ENCODE measurements at places on chromosomes 7 and 10.

DNA sequence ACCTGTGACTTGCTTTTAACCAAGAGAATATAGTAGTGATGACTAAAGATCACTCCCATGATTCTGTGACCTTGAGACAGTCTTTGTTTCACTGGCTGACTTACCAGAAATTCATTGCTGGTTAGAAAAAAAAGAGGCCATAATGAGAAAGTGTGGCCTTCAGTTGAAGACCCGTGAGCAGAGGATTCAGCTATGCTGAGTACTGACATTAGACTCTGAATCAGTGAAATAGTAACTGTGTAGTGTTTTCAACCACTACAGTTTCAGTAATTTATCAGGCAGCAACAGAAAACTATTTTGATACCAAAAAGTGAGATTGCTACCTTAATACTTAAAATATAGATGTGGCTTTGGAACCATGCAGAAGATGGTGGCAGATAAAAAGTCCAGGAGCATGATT lies 298.0 kb upstream of the KCND2 start:
- no peak for DNase-seq

DNA sequence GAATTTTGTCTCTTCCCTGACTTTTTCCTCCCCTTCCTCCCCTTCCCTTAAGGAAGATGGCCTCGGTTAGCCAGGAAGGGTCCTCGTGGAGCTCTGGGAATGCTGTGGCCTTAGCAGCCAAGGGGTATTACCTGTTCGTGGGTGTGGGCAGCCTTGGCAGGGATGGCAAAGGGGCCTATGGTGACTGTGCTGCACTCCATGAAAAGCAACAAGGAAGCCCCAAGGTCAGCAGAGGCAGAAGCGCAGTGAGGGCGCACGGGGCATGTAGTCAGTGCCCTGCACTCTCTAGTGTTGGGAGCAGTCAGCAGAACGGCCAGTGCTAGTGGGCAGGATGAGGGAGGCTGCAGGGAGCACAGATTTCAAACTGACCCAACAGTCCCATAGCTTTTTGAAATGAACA lies 191.8 kb downstream of the ADARB2 start:
- no peak for DNase-seq

DNA sequence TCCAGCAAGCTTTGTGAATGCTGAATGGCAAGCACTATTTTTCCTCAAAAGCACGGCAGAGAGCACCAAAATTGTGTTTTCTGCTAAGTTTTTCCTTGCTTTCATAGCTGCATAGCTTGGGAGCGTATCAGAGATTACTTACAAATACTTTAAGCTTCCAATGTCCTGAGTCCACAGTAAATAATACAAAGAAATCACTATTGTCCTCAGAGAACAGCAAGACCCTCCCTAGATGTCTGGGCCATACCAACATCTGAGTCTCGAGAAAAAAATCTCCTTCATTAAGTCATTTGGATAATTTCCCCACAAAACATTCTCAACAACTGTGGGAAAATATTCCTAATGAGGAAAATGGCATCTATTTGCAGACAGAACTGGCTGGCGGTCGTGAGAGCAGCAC lies 41.7 kb downstream of the SGMS1 start:
- no peak for DNase-seq

- no peak for DNase-seq
Measured at GRCh38 chr7:130256704-130257103, 10.0 kb upstream of the CPA2 start.

DNA sequence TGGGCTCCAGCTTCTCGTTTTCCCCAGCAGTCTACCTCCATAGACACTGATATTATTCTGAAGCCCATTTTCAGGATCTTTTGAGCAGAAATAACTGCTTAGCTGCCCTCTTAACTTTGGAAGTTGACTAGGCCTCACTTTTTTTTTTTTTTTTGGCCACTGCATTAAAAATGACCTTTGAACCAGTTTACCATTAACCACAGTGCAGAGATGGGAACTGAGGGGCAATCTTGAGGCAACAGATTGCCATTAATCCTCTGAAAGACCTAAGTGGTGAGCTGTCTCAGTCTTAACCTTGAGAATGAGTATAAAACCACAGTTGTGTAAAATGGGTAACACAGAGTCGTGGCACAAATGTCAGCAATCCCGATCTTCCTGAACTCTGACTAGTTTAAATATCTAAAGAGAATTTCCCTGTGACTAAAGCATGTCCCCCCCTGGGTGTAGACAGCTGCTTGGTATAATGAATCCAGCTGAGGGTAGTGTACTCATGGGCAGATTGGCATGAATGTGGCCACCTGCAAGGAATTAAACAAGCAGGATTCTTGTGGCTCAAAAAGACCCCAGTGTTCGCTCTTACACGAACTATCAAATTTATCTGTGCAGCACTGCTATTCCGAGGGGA lies 46.1 kb upstream of the FMC1 start:
- DNase-seq, result no peak

- peak; percentile 70 for DNase-seq
Measured at GRCh38 chr10:6052247-6053221, 9.6 kb downstream of the IL2RA start.

- no peak for DNase-seq
Measured at GRCh38 chr7:89401690-89402089, 606.2 kb upstream of the TEX47 start.

DNA sequence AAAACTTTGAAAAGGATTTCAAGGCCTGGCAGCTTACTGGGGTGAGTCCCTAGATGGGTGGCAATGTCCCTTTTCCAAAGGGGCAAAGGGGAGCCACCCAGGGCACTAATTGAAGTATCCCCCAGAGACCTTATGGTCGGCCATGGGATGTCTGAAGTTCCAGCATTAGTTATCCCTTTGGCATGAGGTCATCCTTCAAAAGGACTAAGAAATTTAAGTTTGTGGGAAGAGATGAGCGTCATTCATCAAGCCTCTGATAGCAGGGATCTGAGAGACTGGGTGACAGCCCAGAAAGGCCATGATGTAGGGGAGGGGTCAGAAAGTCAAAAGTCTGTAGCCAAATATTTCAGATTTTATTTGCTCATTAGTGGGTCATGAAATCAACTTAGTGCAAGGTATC lies 195.3 kb downstream of the ZNF438 start:
- DNase-seq, result no peak

- no peak for DNase-seq
Measured at GRCh38 chr10:132018446-132018845, 36.7 kb upstream of the BNIP3 start.

- DNase-seq, result no peak
Measured at GRCh38 chr10:35986756-35987502, 344.8 kb upstream of the FZD8 start.

DNA sequence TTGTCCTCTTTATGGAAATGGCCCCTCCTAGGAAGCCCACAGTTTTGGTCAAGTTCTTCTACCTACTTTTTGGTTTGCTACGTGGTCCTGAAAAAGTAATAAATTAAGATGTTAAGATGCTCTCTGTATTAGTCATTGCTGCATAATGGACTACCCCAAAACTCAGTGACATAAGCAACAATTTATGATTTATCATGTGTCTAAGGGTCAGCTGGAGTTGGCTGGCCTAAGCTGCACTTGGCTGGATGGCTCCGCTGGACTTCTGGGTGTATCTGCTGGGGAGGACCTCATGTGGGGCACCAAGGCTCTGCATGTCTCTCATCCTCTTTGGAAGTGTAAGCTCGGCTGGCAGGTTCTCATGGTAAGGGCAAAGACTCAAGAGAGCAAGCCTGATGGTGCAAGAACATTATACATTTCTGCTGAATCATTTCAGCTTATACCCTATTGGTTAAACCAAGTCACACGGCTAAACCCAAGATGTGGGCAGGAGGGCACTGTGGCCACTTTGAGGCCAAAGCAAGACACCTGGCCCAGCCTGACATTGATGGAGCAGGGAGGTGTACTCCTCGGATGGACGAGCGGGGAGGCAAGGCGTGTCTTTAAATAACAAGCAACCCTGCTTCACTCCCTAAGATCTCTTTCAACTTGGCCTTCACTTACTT lies 47.7 kb downstream of the TBXAS1 start:
- DNase-seq, result no peak

- DNase-seq, result no peak
Measured at GRCh38 chr7:30252885-30253795, 31.3 kb upstream of the ZNRF2 start.

- DNase-seq, result no peak
Measured at GRCh38 chr7:66326501-66327215, 121.5 kb downstream of the TPST1 start.

- no peak for DNase-seq
Measured at GRCh38 chr10:101258179-101258885, 29.1 kb upstream of the LBX1 start.

DNA sequence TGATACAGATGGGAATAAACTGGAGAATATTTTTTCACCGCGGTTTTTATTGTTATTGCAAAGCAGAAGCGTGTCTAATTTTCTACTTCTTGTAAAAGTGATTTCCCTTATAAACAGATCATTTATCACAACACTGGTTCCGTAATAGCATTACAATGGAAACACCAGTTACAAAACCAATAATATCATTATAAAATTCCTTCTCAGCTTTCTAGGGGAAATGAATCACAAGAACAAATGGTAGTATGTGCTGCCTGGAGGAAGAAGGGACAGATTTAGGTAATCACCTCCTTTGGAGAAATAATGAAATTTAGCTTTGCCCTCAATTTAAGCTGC lies 2.4 kb upstream of the CCDC6 start:
- DNase-seq, result no peak

DNA sequence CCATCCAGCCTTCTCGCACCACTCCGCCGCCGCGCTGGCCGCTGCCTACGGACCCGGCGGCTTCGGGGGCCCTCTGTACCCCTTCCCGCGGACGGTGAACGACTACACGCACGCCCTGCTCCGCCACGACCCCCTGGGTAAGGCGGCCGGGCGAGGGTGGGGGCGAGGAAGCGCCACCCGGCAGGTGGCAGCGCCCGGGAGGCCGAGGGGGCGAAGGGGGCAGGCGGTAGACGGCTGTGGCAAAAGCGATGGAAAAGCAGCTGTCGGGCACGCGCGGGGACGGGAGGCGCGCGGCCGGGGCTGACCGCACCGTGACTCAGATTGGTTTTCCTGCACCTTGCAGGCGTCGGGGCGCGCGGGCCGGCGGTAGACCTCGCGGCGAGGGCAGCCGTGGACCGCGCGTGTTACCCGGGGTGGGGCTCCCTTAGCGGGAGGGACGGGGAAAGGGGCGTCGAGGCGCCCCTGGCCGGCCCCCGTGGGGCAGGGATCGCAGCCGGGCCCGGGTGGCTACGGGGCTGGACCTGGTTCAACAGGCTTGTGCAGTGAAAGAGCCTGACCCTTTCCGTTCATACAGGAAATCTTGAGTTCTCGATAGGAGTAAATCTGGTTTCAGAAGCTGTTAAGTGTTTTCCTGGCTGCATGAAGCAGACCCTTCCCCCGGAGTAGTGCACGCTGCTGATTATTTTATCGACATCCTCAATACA lies 608 bp downstream of the HHEX start:
- peak; percentile 36 for DNase-seq

GRCh38 chr7:37705976-37706375 lies 22.4 kb downstream of the GPR141 start:
- DNase-seq, result no peak

GRCh38 chr10:116715839-116716377 lies 26.5 kb downstream of the HSPA12A start:
- no peak for DNase-seq

DNA sequence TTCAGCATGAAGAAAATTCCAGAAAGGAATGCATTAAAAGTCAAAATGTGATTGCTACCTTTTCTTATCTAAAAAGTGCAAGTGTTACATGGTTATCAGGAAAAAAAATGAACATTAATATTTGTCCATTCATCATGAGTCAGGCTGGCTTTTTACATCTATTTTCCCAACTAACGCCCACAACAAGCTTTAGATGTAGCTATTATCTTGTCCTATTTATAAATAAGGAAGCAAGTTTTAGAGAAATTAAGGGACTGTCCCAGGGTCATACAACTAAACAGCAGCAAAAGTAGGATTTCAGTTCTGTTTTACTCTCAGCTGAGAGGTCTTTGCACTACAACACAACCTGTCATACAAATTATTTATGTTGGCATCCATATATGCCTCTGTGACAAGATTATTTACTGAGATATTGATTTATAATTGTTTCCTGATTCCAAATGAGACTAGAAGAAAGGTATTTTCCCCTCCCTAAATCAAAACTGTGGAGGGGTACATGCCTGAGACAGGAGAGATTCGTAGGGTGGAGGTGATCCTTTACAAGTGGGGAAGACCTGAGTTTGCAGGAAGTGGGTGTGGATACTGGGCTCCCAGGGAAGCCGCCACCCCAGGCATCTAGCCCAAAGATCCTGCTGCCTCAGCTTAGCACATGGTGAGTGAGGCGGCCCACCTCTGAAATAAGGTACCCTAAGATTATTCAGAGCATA lies 57.2 kb upstream of the ARID5B start:
- no peak for DNase-seq

- DNase-seq, result no peak
Measured at GRCh38 chr10:102150970-102151773, 1.0 kb upstream of the NOLC1 start.

GRCh38 chr7:27339478-27339877 lies 96.9 kb downstream of the EVX1 start:
- no peak for DNase-seq

GRCh38 chr10:88892222-88892967 lies 12.3 kb downstream of the STAMBPL1 start:
- DNase-seq, result no peak

DNA sequence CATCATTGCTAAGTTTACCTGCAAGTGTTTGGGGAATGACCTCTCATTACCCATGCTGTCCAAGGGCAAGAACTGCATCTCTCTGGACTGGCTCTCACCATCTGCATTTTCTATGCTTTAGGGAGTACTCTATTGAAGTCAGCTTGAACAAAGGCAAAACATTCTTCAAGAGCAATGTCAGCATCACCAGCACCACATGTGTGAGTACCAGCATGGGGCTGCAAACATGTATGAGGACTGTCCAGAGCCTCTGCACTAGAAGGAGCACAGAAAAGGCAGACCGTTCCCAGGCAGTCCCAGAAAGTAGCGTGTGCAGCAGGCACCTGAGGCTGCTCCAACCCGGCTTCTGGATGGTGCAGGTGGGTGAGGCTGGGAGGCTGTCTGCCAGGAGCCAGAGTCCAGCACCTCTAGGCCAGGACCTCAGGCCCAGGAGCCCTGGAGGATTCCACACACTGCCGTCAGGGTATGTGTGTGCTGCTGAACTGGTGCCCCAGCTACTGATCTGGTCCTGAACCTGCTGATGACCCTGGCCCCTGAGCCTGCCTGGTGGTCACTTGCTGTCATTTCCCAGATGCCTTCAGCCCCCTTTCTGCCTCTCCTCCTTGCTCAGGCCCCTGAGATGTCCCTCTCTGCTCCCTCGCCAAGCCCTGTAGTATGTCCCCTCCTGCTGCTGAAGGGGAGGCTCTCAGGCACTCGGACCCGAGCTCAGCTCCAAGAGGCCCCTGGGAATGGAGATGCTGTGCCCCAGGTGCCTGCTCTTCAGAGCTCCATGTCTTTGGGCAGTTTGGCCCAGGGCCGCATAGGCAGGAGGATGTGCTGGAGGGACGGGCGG lies 20.7 kb downstream of the ANTXRL start:
- DNase-seq, result no peak

GRCh38 chr7:16921644-16922257 lies 40.0 kb upstream of the AGR3 start:
- no peak for DNase-seq
